ENCODE measurements at places on chromosomes 5 and 9. TPM values are rescaled to one million over a fixed set of nuclear protein-coding genes. Genes with fewer than 3 reads are reported as not detected.

Gene INSL6
- not detected for total RNA-seq

Gene RAB3C
- total RNA-seq = 18.3 TPM

Gene DNM1
- 43.7 TPM for total RNA-seq

Gene CYLC2
- total RNA-seq = not detected

Gene IFNA1
- not detected for total RNA-seq

DNA sequence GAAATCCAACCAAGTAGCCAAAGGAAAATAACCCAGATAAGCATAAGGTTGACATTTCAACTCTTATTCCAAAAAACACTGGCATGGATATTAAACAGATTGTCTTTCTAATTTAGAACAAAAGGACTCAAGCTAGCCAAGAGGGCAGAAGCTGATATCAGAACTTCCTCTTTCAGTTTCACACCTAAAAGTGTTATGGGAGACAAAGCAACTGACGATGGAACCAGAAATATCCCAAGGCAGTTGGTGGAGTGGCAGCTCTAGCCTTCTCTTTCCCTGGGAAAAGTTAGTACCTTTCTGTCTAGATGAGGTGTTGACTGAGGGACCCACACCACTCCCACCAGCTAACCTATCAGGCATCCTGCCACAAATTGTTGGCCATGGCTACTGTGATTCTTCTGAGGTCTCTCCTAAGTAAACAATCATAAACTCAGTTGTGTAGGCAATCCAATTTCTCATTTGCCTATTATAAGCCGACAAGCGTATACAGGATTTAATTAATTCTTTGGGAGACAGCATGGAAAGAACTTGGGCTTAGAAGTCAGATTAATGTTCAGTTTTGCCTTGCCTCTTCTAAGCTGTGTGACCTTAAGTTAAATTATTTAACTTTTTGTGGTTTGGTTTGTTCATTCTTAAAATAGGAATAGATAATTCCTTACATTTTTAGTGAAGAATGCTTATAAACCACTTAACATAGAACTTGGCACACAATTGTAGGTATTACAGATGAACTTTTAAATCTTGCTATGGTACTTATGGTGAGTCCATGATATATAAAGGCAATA, 110.9 kb upstream of the ADAMTSL1 start:
- no peak for DNase-seq

DNA sequence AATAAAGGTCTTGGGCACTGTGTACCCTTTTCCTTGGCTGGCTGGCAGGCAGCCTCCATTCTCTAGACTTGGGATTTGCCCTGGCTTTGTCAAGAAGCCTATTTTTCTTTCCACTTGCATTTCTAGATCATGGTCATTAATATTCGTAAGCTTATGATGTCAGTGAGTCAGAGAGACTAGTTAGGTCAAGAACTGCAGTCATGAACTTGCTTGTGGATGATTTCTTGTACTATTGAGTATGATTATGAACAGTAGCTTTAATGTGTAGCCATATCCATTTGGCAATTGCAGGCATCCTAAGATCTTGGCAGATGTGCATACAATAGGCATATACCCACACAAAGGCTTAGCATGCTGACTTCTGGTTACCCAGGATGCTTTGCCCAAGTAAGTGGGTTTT, 186.8 kb upstream of the CLINT1 start:
- DNase-seq = no peak

- no peak for DNase-seq
Observed at GRCh38 chr5:28729067-28729466, 1690.7 kb upstream of the CDH9 start.

GRCh38 chr5:149151717-149152116, 10.4 kb downstream of the ABLIM3 start:
- DNase-seq = no peak

DNA sequence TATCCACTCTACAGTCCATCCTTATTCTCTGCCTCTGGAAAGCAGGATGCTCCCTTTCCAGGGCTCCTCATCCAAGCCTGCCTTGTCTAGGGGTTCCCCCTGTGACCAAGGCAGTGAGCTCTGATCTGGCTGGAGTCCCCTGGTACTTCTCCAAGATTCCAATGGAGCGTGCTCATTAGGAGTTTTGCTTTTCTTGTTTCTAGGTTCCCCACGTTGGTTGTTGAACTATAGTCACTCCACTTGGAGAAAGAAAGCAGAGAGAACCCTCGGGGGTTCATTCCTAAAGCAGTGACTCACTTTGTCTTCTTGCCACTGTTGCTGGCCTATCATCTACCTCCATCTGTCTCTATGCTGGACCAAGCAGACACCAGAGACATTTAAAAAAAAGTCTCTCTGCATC, 192.6 kb downstream of the TLE4 start:
- DNase-seq = no peak

GRCh38 chr5:52758014-52758413, 29.7 kb upstream of the ITGA1 start:
- DNase-seq = no peak

DNA sequence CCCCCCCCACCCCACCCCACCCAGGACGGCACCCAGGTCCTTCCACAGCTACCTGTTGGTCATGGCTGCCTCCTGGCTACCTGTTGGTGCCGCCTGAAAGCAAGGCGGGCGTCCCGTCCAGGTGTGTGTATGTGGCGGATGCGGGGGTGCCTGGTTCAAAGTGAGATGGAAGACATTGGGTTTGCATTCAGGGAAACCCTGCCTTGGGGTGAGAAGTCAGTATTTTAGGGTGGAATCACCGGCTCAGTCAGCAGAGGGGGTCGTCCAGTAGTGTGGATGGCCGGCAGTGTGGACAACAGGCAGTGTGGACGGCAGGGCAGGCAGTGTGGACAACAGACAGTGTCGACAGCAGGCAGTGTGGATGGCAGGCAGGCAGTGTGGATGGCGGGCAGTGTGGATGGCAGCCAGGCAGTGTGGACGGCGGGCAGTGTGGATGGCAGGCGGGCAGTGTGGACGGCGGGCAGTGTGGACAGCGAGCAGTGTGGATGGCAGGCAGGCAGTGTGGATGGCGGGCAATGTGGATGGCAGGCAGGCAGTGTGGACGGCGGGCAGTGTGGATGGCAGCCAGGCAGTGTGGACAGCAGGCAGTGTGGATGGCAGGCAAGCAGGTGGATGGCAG, 28.0 kb downstream of the NKD2 start:
- DNase-seq = no peak

GRCh38 chr9:120289990-120290975, 289.7 kb downstream of the CDK5RAP2 start:
- no peak for DNase-seq

DNA sequence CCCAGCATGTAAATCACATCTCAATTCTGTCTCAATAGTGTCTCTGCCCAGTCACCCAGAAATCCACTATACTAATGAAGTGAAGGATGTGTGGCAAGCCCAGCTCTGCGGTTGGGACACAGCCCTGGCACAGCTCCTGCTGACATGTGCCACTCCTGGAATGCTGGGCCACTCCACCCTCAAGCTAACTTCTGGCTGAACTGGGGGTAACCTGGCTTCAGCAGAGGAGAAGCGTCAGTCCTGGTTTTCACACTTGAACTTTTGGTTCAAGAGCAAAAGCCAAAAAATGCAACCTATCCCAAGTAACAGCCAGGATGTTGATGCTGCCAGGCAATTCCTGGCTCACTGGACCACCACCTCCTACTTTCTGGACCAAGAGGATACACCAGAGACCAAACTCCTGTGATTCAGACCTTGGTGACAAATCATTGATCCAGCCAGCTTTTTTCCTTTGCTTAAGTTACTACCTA, 86.4 kb downstream of the ARRDC3 start:
- no peak for DNase-seq

DNA sequence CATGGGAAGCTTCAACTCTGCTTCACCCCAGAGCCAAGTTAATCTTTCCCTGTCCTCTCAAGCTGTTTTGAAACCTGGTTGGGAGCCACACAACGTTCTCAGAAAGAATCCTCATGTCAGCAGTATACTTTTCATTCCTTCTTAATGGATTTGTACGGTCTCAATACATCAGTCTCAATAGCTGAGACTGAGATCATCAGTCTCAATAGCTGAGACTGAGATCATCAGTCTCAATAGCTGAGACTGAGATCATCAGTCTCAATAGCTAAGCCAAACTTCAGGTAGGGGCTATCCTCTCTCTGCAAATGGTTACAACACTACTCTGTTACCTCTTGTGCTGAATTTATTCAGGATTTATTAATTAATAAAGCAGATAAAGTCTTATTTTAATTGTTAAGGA, 1317.4 kb upstream of the CDH9 start:
- DNase-seq = no peak
